ENCODE measurements at places on chromosomes 6 and 20.

DNA sequence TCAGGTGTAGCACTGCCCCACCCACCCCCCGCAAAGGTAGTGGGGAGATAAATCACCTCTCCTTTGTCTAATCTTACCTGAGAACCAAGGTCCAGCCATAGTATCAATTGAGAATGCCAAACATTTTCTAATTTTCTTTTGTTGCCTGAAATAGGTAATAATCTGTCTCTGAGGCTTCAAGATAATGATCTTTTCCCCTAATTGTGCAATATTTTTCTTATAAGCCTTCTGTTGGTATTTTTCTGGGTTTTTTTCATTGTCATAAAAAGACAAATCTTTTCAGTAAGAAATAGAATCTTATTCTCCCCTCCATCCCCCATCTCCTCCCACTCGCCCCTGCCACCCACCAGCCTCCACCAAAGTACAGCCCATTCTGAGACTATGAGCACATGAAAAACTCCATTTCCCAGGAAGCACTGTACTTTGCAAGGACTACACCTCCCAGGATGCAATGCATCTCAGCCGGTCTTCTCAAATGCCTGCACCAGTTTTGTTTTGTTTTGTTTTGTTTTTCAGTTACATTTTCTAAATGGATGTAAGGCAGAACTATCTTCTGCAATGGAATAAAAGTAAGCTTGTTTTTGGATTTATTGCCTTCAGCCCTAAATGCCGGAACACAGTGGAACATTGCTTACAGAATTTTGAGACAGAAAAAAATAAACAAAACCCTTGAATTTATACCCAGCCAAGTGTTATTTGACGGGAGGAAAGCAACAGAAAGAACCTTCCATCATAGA, 268.0 kb downstream of the TFAP2A start:
- peak; percentile 55 for DNase-seq

GRCh38 chr20:539191-539590, 4.4 kb downstream of the CSNK2A1 start:
- peak; percentile 47 for DNase-seq

DNA sequence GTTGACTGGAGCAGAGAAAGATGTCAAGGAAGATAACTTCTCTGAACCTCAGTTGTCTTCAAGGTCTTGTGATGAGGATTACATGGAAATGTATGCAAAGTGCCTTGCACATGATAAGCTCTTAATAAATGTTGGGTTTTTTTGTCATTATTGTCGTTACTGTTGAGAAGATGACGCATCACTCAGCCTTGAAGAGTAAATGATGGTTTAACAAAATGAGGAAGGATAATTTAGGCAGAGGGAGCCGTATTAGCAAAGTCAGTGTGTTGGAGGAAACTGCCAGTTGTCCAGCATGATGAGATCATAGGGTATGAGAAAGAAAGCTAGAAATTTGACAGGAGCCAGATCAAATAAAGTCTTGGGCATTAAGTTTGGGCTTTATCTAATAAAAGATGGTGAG, 8.8 kb upstream of the SUPT3H start:
- DNase-seq, result no peak

GRCh38 chr6:167558246-167559177, 233.6 kb downstream of the TTLL2 start:
- DNase-seq, result no peak

GRCh38 chr6:7324520-7324919, 11.5 kb upstream of the SSR1 start:
- peak; percentile 53 for DNase-seq

DNA sequence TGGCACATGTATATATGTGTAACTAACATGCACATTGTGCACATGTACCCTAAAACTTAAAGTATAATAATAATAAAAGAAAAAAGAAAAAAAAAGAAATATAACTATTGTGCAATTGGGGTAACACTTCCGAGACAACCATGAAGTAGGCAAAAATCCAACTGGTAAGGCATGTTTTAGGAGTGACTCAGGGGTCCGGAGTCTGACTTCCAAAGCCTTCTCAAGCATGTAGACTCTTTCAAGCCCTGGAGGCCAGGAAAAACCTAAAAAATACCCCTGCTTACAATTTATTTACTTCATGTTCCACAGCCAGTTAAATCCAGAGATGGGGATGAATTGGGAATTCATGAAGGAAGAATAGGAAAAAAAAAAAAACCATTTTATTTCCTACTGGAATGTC, 161.3 kb upstream of the PHACTR1 start:
- DNase-seq, result no peak

DNA sequence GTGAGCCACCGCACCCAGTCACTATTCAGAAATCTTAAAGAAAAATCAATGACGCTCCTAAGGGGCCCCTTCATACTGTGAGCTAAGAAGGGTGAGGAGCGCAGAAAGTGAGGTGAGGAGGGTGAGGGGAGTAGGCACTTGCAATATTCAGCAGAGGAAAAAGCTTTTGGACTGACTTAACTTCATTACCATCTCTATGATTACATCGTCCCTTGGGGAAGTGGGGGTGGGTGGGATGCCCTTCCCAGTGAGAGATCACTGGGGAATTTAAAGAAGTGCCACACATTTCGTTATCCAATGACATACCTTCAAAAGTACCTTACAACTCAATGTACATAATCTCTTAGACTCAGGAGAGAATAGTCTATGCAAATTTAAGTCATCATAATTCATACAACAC, 46.5 kb downstream of the SMLR1 start:
- no peak for DNase-seq

- DNase-seq, result no peak
These were observed 35.7 kb upstream of the PLCG1 start for GRCh38 chr20:41101660-41102059.

- DNase-seq, result peak; percentile 59
These were observed 49.4 kb downstream of the TMEM242 start for GRCh38 chr6:157273756-157274470.

DNA sequence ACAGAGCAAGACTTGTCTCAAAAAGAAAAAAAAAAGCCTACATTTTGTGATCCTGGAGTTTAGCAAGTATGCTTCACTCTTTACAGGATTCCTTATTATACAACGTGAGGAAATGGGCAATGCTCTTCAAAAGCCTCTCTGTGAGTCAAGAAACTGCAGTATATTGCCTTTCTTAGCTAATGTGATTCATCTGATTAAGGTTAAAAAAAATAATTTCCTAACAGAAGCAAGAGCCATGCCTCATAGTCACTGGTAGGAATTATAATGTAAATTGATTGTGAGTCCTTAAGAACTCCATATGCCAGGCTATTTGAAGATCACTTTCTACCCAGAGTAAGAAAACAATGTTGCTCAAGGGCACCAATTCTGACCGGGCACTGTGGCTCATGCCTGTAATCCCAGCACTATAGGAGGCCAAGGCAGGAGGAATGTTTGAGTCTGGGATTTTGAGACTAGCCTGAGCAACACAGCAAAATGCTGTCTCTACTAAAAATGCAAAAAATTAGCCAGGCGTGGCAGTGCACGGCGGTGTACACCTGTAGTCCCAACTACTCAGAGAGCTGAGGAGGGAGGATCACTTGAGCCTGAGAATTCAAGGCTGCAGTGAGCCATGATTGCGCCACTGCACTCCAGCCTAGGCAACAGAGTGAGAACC, 43.3 kb downstream of the SLC26A8 start:
- no peak for DNase-seq

DNA sequence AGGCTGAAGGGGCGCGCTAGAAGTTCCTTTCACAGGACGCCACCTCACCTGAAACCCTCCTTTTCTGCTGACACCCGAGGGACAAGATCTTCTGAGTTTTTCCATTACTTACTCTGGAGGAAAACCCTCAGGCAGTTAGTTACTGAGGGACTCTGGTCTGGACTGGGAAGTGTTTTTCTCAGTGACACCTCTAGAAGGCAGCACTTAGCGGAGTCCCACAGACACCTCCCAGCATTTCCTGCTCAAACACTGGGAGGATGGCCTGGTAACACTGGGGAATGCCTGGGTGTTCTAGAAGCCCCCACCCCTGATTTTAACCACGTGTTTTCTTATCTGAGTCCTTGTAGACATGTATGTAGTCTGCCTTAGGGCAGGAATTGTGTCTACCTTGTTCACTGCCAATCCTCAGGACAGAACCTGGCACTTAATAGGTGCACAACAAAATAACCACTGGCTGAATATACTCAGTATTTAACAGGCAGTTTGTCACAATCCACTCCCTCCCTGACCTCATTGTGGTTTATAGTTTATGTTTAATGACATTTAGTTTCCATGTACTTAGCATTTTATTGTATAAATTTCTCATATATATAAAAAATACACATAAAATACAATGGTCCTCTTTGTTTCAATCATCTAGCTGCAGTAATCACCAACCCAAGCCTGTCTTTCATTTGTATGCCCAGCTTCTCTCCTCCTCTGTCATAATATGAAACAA, 4.8 kb downstream of the GSTA3 start:
- peak; percentile 13 for DNase-seq

DNA sequence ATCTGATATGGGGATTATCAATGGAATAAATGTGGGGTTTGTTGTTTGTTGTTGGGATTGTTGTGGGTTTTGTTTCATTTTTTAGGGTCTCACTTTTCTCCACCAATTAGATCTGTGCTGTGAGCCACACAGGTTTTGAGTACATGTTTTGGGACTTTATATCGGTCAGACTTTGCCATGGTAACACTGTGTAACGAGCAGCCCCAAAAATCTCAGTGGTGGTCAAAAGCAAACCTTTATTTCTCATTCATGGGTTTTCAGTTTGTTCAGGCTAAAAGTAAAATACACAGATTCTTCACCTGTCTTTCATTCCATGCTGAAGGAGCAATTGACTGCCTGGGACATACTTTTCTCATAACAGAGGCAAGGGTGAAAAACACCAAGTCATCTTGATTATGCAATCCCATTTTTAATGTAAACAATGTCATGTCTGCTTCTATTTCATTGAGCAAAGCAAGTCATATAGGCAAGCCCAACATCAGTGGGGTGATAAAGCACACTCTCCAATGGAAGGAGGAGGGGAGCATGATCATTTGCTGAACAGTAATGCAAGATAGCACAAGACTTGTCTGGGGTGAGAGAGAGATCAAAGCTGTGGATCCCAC, 101.1 kb upstream of the PLCB4 start:
- DNase-seq, result no peak

GRCh38 chr20:61874421-61875068, 191.1 kb downstream of the TAF4 start:
- no peak for DNase-seq

- DNase-seq, result no peak
These were observed 3.9 kb downstream of the SYTL3 start for GRCh38 chr6:158653577-158654354.

GRCh38 chr6:52241819-52242218, 2.5 kb downstream of the IL17F start:
- no peak for DNase-seq

GRCh38 chr20:12331236-12331635, 413.5 kb downstream of the BTBD3 start:
- no peak for DNase-seq

- no peak for DNase-seq
These were observed 169.3 kb downstream of the OGFRL1 start for GRCh38 chr6:71457929-71458328.

DNA sequence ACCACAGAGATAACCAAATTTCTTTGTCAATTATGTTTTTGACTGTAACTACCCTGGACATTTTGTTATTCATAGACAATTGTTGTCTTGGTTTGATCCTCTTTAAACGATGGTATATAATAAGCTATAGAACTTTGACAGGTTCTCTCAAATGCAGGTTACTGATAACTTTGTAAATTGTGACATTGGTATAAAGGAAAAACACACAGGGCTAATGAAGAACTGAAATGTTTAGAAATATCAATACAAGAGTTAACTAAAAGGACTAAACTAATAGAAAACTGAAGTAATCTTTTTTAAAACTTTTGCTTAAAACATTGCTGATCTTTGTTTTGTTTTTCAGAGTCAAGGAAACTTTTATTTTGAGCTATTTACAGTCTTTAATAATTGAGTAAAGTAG, 124.8 kb downstream of the TPBG start:
- DNase-seq, result no peak

DNA sequence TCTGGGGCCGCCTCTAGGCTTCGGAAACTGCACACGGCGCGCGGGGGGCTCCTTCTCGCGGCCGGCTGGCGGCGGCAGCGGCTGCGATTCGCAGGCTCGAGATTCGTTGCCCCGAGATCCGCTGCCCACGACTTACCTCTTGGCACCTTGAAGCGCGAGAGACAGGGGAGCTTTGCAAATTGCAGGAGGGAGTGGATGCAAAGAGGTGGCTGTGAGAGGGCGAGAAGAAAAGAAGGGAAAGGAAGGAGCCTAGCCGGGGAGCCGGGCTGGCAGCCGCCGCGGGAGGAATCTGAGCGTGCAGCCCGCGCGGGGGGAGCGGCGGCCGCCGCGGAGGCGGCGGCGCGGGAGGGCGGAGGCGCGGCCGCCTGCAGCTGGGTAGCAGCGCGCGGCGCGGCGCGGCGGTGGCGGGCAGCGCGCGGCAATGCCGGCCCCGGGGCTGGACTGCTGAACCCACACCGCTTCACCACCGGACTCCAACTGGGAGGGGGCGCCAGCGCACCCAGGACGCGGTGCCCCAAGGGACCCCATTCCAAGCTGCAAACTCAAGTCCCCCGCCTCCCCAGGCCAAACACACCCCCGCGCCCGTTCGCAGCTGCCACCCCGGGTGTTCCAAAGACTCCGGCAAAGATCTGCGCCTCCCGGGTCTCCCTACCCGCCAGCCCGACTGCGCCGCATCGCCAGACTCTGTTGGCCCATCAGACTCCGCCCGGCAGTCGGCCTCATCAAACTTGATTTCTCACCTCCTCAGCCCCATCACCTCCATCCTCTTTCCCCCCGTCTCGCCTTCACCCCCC, 44.2 kb upstream of the SUPT3H start:
- peak; percentile 71 for DNase-seq

GRCh38 chr6:2763345-2763841, 1.8 kb upstream of the WRNIP1 start:
- DNase-seq, result no peak

GRCh38 chr6:132131758-132132157, 180.6 kb upstream of the CCN2 start:
- DNase-seq, result peak; percentile 75

GRCh38 chr20:1499528-1500420, 8.6 kb upstream of the SIRPB2 start:
- no peak for DNase-seq
